ENCODE measurements at places on chromosomes 12 and 14. TPM values are rescaled to one million over a fixed set of nuclear protein-coding genes. Genes with fewer than 3 reads are reported as not detected.

Gene POTEM
- polyA plus RNA-seq = not detected

- DNase-seq = no peak
Observed at GRCh38 chr12:26077915-26078702, 46.7 kb downstream of the BHLHE41 start.

DNA sequence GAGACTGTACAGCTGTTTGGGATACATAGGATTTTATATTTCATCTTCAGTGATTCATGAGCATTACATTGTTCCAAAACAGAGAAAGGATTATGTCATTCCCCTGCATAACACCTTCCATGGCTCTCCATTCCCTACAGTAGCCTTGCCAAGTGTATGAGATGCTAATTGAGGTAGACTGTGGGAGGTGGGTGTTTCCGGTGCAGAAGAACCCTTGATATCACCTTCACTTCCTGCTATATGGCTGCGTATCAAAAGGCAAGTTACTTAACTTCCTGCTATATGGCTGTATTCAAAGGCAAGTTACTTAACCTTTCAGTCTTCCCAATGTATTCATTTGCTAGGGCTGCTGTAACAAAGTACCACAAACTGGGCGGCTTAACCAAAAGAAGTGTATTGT is 11.2 kb downstream of the FAR2 start:
- no peak for DNase-seq

- no peak for DNase-seq
Observed at GRCh38 chr12:31479516-31480210, 111.3 kb downstream of the DENND5B start.

DNA sequence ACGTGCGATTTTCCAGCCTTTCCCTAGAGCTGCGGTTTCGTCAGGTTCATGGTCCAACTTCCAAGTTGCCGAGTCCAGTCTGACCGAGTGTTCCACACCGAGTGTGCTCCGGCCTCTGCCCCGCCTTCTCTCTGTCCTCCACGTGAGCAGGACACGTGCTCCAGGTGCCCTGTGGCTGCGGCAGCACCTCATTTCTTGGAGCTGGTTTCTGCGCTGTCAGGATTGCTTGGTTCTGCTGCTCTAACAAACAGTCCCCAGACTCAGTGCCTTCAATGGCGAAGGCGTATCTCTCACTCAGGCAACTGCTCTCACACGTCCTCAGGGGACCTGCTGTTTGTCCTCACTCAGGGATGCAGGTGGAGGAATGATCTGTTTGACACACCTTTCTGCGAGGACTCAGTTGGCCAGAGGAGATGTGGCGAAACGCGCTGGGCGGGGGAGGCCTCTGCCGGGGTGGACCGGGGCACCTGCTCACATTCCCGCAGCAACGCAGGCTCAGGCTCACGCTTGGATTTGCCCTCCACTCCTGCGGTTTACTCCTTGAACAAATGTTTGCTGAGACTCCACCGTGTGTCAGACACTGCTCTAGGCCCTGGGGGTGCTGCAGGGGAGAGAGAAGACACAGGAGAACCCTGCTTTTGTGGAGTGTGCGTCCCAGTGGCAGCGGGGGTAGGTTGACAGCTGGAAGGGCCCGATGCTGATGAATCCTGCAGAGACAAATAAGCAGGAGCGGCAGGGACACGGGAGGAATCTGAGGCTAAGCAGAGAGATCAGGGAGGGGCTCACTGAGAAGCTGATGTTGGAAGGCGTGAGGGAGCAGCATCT is 63.4 kb upstream of the FBRSL1 start:
- no peak for DNase-seq

- DNase-seq = no peak
Observed at GRCh38 chr14:37721976-37722659, 126.7 kb downstream of the TTC6 start.

GRCh38 chr12:52145228-52146088 is 46.4 kb downstream of the KRT80 start:
- no peak for DNase-seq

DNA sequence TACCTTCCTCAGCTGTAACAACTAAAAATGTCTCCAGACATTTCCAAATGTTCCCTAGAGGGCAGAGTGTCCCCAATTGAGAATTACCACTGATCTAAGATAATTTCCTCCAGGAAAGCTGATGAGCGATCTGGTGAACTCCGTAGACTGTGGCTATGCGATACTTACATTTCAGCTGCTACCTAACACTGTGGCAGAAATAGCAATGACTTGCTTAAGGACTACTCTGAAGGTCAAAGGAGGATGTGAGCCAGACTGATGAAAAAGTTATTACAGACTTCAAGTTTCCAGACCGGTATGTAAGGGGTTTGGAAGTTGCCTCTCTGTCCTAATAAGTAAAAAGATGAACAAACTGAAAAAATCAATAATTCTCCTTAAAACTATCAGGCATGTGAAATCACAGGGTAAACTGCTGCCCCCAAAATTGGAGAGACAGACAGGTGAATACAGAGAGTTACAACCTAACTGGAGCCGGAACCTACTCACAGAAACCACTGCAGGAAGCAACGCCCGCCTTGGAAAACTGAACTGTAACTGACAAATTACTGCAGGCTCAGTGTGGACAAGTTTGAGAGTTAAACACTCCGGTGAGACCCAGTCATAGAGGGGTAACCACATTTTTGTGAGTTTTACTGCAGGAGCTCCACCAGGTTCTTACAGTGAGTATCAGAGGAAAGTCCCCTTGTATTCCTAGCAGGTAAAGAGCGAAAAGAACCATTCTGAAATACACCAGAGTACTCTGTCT is 60.0 kb upstream of the PARP11 start:
- no peak for DNase-seq

- DNase-seq = no peak
Observed at GRCh38 chr14:100791348-100791735, 34.6 kb upstream of the MEG3 start.

DNA sequence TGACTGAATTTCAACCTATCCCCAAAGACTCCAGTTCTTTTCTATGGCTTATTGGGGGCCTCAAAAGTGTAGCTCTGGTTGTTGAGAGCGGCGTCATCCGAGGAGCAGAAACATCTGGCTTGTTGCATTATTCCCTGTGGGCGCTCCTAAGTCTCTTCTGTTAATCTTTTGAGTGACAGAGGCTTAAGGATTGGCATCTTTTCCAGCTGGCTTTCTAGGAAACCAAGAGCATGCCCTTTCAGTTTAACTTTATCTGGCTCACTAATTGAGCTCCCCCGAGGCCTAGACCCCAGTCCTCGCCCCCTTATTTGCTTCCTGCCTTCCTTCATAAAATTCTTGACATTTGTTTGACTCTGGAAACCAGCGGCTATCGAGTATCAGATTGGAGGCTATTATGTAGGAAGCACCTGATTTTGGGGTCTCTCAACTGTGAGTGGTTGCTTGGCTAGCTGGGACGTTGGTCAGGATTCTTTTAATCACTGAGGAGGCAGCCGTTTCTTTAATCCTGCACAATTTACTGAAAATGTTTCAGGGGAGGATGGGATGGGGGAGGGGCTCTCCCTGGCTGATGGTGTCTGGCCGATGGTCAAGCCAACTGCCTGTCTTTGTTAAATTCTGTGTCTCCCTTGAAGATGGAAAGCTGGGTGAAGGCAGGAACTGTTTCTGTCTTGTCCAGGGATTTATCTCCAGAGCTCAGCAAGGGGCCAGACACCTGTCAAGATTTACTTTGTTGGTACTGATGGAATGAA is 3.1 kb downstream of the SMOC1 start:
- DNase-seq = no peak
